ENCODE measurements at places on chromosomes 5 and 9. TPM values are rescaled to one million over a fixed set of nuclear protein-coding genes. Genes with fewer than 3 reads are reported as not detected.

DNA sequence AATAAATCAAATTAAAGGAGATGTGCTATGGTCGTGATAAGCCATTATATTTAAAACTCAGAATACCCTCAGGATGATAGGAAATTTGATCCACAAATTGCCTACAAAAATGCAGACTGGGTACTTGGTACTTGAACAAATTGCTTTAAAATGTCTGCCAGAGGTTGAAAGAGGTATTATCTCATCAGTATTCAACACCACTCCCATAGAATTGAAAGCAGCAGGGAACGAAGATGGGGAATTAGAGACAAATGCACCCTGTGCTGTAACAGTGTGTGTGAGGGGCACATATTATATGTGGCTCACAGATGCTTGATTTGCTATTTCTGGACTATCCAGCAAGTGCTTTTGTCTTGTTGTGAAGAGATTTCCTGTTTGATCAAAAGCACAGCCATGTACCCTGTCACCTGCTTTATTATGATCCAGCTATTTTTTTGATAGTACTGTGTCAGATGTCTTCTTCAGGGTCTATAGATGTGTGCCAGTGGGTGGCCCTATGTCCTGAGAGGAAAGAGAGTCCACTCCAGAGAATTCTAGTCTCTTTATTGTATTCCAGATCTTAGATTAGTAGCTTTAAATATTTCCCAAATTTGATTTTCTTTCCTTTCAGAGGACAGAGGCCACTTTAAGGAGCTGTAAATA lies 120.1 kb downstream of the XRCC4 start:
- DNase-seq, result no peak

DNA sequence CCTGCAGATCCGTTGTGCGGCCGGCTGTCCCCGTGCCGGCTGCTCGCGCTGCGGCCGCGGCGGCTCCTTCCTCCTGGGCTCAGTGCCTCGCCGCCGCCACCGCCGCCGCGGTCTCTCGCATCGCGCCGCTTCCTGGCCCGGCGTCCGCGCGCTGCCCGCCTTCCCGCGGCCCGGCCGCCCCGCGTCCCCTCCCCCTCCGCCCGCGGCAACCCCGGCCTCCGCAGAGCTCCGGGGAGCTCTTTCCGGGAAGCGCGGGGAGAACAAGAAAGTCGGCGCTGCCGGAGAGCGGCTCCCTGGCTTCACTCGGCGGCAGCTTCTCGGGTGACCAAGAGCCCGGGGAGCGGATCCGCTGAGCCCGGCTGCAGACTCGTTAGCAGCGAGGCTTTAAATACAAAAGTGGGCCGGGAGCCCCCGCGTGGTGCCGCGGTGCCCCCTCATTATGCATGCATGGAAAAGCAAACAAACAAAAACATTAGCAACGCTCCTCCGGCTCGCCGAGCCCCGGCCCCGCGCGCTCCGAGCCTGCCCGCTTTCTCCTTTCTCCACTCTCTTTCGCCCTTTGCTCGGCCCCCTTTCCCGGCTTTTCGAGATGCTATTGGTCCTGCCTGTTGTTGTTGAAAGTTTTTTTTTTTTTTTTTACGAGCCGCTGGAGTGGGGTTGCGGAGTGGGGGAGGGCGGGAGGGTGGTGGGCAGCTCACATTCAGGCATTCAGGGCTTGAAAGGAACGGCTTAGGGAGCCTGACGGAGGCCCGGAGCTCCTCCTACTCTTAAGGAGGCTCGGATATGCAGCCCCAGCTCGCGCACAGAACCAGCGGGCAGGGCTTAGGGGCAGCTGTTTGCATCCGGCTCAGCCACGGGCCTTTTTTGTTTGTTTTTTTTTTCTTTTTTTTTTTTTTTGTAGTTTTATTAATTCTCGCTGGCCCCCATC lies at the start of gene GAS1:
Gene GAS1 (minus strand): TSS at position 361 of the 928 bp plus-strand sequence. CDS start 727 bp downstream, outside the sequence.
- peak; percentile 41 for DNase-seq

DNA sequence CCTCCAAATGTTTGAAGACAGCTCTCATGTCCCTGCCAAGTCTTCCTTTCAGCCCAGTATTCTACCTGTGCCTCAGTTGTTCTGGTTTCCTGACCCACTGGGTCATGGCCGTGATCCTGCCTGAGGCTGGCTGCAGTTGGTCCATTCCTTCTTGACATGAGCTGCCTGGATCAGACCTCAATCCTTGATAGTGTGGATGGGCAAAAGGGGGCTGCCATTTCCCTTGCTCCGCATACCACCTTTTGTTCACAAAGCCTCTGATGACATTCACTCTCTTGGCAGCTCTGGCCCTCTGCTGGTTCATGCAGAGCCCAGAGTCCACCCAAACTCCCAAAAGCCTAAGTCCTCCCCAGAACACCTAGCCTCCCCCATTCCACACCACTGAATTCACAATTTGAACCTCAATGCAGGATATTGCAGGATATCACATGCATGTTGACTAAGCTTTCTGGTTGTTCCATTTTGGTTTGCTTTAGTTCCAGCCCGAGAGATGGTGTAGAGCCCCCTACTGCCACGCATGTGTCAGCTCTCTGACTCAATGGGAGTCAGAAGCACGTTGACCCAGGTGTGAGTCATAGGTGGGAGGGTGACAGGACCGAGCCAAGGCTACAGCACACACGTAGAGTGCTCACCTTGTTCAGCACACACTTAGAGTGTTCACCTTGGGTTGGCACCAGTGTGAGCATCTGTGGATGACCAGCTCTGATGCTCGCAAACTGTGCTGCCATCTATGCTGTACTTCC lies 137.2 kb downstream of the MTX3 start:
- DNase-seq, result peak; percentile 48

GRCh38 chr9:70486127-70486526 lies 71.7 kb upstream of the KLF9 start:
- no peak for DNase-seq

ACTBL2 gene
- 0.07 TPM for total RNA-seq

CLTA gene
- total RNA-seq, result 152 TPM

TRPM3 gene
- total RNA-seq, result not detected

ARHGEF37 gene
- 7.0 TPM for total RNA-seq

EIF4E1B gene
- 0.07 TPM for total RNA-seq

PCDH12 gene
- 0.02 TPM for total RNA-seq

Data from HCT116 (cell line).